ENCODE measurements at places on chromosomes 3 and 15. TPM values are rescaled to one million over a fixed set of nuclear protein-coding genes. Genes with fewer than 3 reads are reported as not detected.

GRCh38 chr15:25939122-25939521 lies 76.0 kb upstream of the ATP10A start:
- H3K4me1 ChIP-seq: no peaks in the 10 kb centered on the region
- no peak overlapping the region for H3K4me3 ChIP-seq

GRCh38 chr3:138043266-138044029 lies 33.5 kb downstream of the CLDN18 start:
- no peaks in the 10 kb centered on the region for H3K4me1 ChIP-seq
- no peak overlapping the region for H3K4me3 ChIP-seq
- H3K36me3 ChIP-seq: no peaks in the 10 kb centered on the region
- no peak for DNase-seq

Gene KLHDC8B
- 4.1 TPM for total RNA-seq

DNA sequence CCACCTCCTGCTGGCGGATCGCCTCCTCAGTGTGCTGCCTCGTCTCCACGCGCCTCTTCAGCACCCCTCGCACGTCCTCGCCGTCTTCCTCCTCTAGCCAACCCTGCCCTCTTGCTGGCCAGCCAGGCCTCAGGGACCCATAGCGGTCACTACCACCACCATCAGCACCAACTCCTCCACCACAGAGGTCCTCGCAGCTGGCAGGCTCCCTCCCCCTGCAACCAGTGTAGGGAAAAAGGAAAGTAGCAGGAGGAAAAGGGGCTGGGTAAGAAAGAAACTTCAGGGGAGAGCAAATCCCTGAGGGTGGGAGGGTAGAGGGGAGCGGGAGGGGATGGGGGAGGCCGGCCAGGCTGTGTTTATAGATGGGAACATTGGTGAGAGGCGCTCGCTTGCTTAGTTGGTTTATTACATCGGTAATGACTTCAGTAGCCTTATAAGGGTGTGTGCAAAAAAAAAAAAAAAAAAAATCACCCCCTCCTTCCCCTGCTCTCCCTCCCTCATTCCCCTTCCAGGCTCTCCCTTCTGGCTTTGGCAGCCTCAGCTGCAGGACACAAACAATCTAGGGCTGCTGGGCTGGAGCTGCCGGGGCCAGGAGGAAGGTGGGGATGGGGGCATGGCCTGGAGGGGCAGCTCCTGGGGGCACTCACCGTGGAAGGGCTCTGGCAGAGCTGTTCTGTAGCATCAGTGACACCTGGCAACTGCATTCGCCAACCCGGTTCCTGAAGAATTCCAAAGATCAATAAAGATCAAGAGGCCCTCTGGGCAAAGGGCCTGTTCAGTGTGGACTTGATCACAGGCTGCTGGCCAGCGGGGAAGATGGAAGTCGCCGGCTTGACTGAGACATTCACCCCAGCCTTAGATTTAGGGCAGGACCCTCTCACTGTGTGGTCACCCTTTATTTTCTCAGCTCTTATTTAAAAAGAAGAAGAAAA lies 116.2 kb upstream of the HACD2 start:
- H3K4me3 ChIP-seq: no peak overlapping the region
- H3K36me3 ChIP-seq: no peaks in the 10 kb centered on the region
- no peak for DNase-seq
- H3K27ac ChIP-seq: no peak overlapping the region
